ENCODE measurements at places on chromosomes 7 and 10. TPM values are rescaled to one million over a fixed set of nuclear protein-coding genes. Genes with fewer than 3 reads are reported as not detected.

GRCh38 chr7:121433775-121434174 lies 37.7 kb upstream of the FAM3C start:
- no peak for DNase-seq

DNA sequence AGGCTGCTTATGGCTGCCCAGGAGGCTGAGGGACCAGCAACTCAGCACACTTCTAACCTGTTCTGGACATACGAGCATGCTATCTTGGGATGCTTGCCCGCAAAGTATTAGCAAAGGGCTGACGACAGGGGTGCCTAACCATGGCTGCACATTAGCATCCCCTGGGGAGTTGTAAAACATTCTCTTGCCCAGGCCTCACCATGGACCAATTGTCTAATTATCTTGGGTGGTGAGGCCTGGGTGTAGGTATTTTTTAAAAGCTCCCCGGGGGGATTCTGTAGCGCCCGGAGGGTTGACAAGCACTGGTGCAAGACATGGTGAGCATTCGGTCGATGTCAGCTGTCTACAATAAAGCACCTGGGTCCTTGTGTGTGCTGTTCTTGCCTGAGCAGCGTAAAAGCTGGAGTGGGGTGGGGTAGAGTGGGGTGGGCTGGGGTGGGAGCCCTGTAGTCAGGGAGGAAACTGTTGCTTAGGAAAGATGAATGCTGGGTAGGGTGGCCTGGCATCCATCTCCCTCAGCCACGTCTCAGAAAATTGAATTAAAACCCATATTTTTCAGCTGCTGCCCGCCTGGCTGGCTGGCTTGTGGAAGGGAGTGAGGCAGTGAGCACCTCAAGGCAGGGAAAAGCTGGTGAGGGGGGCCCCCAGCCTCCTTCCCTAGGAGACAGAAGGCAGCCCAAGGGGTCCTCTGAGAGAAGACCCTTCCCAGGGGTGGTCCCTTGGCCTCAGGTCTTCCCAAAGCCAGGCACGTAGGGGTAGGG lies 2.9 kb upstream of the ADCYAP1R1 start:
- no peak for DNase-seq

- no peak for DNase-seq
These were observed 102.6 kb upstream of the LYZL1 start for GRCh38 chr10:29186221-29186620.

DNA sequence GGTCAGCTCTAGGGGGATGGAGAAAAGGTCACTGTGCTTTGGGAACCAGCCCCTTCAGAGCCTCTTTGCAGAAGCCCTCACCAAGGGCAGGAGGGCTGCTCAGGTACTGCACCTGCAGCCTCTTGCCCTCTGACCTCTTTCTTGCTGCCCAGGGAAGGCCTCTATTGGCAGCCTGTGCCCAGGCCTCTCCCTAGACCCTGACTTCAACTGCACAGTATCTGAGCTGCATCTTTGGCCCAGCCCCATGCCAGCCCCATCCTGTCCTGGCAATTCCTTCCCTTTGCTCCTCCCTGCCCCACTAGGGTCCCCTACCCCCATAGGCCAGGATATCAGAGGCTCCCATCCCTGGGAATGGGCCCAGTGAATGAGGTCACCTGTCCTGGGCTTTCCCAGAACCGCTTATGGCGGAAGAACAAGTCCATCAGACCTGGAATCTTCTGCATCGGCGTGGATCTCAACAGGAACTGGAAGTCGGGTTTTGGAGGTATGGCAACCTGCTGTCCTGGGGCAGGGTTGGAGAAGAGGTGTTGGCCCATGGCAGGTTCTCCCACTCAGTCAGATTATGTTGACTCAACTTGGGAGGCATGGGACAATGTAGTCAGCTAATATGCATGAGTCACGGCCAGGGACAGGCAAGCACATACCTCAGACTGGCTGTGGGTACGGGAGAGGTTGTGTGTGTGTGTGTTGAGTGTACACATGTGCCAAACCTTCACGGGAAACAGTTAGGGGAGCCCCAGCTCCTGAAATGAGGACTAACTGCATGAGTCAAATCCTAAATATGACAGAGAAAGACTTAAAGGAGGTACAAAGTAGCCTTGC lies 17.1 kb upstream of the CPA1 start:
- no peak for DNase-seq

Gene VPS37D
- 15.6 TPM for total RNA-seq

Gene LHPP
- total RNA-seq = 15.2 TPM

Measured in progenitor cell of endocrine pancreas (in vitro differentiated cells).